ENCODE measurements at places on chromosomes 1 and 21.

GRCh38 chr1:38030596-38031512, 15.7 kb downstream of the POU3F1 start:
- no peak for DNase-seq

DNA sequence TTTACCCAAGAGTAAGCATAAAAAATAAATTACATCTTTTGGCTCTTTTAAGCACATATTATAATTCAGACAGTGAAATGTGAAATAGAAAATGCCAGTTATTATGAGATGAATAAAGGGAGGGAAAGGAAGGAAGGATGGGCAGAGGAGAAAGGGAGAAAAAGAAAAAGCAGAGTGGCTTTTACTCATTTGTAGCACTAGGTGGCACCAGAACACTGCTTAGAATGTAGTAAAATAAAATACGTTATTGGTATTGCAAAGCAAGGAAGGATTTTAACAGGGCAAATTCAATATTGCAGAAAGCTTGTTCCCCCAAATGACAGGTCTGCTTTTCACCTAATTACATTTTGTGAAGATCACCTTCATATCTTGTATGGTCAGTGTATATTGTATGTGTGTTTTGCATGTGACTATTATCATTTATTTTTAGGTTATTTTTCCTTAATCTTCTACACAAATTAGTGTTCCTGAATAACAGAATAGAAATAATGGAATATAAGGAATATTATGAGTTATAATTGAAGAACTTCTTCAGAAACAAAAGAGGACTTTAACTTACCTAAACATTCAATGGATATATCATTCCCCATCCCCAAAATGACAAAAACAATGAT, 9.1 kb upstream of the PCNX2 start:
- no peak for DNase-seq

GRCh38 chr1:183075861-183076260, 52.6 kb downstream of the LAMC1 start:
- DNase-seq, result no peak

DNA sequence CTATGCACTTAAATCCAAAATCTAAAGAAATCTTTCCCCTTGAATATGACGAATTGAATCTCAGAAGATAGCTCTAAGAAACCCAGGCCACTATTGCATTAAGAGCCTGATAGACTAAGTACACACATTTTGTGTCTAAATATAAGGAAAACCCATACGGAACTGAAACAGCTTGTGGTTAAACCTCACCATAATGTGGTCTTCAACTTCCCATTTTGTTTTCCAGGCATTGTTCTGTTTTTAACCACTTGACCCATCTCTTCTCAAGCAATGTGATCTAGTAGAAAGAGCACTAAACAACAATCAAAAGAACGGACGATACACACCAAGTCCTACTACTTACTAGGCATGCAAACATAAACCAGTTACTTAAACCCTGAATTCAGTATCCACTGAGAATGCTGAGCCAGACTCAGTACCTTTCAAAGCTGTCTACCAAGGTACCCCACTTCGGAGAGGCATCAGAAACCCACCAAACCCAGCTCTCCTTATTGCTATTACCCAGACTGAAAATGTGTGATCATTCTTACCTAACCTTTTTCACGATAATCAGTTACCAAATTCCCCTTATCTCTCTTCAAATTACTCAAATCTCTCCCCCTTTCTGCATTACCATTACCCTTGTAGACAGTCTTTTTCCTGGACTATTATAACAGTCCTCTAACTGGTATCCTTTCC, 12.8 kb downstream of the OTUD7B start:
- no peak for DNase-seq

GRCh38 chr1:197180252-197180878, 33.9 kb upstream of the ASPM start:
- no peak for DNase-seq

DNA sequence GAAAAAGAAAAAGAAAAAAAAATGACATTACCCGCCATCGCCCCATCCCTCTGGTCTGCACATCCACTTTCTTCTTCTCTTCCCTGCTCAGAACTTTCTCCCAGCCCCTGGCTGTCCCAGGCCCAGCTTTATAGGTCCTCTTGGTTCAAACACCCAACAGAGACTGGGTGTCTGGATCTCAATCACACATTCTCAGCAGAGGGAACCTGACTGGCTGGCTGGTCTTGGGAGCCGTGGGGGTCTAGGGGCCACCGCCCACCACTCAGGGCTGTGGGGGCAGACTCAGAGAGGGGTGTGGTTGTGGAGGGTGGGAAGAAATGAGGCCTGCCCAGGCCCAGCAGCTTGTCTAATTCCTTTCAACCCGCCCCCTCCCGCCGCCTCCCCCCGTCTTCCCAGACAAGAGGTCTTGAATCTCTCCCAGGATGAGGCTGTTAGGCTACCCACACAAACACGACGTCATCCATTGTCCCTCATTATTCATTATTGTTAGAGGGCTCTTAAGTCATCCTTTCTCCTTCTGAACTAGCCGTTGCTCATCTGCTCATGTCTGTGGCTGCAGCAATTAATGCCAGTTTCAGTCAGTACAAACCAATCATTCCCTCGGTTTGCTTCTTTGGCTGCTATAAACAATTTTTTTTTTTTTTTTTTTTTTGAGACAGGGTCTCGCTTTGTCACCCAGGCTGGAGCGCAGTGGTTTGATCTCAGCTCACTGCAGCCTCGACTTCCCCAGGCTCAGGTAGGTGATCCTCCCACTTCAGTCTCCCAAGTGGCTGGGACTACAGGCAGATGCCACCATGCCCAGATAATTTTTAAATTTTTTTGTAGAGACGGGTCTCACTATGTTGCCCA, 40.6 kb upstream of the CLIC4 start:
- no peak for DNase-seq

GRCh38 chr1:205235951-205236350, 8.2 kb downstream of the TMCC2 start:
- DNase-seq, result no peak

- no peak for DNase-seq
Observed at GRCh38 chr1:7526867-7527732, 244.0 kb upstream of the VAMP3 start.

GRCh38 chr1:8812081-8812480, 5.4 kb downstream of the RERE start:
- DNase-seq, result no peak

DNA sequence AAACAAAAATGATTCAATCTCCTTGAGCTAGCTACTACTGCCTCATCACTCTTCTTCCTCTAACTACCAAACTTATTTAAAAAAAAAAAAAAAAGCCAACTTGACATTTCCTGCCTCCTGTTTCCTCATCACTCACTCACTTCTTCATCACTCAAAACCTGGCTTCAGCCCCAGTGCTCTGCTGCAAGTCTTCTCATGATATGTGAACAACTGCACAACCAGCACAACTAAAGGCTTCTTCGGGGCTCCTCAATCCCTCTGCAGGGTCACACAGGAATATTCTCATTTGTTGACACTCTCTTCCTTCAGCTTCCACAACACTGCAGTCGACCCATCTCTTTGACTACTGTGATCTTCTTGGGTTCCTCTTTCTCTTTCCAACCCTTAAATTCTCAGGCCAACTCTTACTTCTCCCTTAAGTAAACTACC, 7.6 kb downstream of the MTF1 start:
- DNase-seq, result no peak

DNA sequence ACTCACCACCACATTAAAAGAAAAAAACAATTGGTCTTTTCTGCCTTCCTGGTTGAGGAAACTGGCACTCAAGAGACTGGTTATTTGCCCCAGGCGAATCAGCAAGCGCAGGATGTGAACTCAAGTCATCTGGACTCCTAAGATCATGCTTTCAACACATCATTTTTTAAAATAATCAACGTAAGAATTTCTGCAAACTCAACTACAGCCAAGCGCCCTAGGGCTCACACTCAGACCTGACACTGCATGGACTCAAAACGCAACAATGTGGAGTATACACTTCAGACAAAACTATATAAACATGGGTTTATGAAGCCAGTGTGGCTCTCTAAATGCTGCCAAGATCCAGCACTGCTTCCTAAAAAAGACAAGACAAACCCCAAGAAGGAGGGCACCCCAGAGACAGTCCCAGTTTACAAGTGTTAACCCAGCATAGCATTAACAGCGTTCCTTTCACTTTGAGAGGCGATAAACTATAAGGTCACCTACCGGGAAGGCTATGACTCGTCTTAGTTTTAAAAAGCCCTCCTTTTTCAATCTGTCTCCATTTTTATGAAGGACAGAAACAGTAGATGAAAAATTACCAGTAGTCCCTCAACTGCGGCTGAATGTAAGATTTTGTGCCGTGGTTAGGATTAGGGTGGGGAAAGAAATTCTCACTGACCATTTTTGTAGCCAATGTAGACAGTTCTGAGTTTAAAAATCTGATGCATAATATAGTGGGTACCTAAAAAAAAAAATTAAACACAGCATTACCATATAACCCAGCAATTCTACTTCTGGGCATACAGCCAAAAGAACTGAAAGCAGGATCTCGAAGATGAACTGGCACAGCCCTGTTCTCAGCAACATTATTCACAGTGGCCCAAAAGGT, 54.8 kb downstream of the SIPA1L2 start:
- no peak for DNase-seq

GRCh38 chr21:36608041-36608896, 90.6 kb upstream of the SIM2 start:
- no peak for DNase-seq

- DNase-seq, result no peak
Observed at GRCh38 chr1:200795156-200795555, 56.5 kb downstream of the CAMSAP2 start.

GRCh38 chr1:54453022-54453421, 46.8 kb upstream of the SSBP3 start:
- no peak for DNase-seq

DNA sequence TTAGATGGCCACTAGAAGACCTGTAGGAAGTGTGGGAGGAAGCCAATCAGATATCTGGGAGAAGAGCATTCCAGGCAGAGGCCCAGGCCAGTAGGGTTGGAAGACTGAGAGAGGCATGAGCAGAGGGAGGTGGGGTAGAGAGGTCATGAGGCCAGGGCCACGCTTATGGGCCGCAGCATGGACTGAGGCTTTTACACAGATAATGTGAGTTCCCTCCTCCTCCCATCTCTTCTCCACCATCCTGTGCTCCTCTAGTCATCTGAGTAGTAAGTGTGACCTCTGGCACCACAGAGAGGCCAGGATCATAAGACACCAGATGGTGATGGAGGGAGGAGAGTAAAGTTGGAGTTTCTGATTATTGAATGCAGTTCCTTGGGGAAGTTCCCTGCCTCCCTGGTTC, 17.1 kb downstream of the TTC22 start:
- DNase-seq, result no peak
